Dermis microvascular lymphatic vessel endothelial cell (primary cell): ENCODE measurements at places on chromosomes 7 and 10. TPM values are rescaled to one million over a fixed set of nuclear protein-coding genes. Genes with fewer than 3 reads are reported as not detected.
A peak's percentile ranks its signal among the peaks of the same experiment; 100 is the strongest.

DNA sequence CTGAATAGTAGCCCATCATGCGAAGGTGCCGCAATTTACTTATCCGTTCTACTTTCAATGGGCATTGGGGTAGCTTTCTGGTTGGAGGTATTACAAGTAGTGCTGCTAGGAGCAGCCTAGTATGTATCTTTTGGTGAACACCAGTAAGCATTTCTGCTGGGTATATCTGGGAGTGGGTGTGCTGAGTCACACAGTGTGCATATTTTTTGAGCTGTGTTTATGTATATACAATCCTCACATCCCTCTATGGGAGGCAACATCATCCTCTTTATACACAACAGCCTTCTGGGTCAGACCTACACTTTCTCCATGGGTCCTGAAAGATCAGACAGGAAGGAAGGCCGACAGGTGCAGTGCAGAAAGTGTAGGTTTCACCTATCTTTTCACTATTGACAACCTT is 36.3 kb downstream of the PYROXD2 start:
- no peak for DNase-seq

PTPRE gene
- total RNA-seq = 117 and 240 TPM in 2 replicates

- no peak for DNase-seq
These were observed 1.2 kb downstream of the AHCYL2 start for GRCh38 chr7:129225931-129226572.

DNA sequence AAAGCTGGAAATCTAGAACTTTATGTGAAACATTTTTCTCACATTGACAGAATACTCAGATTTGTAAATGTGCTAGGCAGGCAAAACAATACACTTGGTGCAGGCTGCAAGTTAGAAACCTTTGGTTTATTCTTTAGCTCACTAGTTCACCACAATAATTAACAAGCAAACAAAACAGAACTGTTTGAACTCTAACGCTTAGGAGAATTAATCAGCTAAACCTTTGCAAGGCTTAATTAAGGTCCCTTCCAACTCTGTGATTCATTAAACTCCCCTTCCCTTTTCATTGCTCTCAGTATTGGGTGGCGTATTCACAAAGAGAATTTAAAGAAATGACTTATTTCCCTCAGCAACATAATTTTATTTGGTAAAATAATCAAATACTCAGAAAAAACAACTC is 99.0 kb downstream of the PON1 start:
- no peak for DNase-seq

GRCh38 chr10:74976565-74976964 is 134.9 kb upstream of the SAMD8 start:
- DNase-seq = no peak

- DNase-seq = peak; percentile 37
These were observed 14.2 kb upstream of the SVIL start for GRCh38 chr10:29648983-29649268.

- DNase-seq = peak; percentile 15
These were observed 73.3 kb downstream of the PRPF18 start for GRCh38 chr10:13659887-13660550.

DNA sequence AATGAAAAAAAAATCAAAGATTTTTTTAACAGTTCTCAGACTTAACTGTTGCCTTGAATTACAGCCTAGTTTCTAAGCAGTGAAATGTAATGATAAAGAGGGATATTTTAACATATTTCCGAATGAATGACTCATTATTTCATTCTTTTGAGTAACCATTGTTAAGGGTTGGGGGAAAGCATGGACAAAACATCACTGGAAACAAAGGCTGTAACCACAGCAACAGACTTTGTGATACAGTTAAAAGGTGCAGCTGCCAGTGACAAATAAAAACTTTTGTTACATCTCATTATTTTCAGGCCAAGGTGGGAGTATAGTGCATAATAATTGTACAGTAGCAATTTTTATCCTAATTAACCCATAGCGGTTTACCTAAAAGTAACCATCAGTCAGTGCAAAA is 172.6 kb downstream of the LRRTM3 start:
- no peak for DNase-seq

DNA sequence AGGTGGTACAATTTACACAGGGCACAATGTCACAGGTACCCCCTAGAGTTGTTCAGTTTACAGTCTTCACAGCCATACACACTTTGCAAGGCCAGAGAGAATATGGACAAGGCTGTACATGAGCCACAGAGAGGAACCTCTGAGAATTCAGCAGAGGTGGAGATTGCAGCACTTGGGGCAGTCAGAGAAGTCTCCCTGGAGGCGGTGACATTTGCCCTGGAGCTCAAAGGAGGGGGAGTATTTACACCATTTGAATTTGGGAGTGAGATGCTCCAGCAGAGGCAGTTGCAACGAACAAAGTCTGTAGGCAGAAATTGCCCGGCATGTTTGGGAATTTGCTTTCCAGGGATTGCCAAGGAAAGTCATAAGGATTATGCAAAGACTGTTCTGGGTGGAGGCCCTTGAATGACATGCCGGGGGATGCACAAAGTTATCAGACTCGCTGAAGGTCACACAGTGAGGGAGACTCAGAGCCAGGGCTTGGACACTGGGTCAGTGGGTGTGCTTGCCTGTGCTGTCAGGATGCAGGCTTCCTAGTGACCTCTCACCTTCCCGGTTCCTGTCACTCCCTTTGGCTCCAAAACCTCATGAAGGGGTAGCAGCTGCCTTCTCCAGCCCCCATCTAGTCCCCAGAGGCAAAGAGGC is 160.7 kb upstream of the PCBD1 start:
- no peak for DNase-seq

GRCh38 chr10:24307116-24307515 is 98.2 kb downstream of the KIAA1217 start:
- DNase-seq = no peak
